Stimulated activated CD4-positive, alpha-beta T cell treated with anti-CD3 and anti-CD28 coated beads, Interleukin-4, amount 100 ng/mL, for 48 hours (primary cell): ENCODE measurements at places on chromosomes 5 and 9.

- no peak for DNase-seq
Observed at GRCh38 chr9:37174247-37174646, 53.9 kb downstream of the ZCCHC7 start.

DNA sequence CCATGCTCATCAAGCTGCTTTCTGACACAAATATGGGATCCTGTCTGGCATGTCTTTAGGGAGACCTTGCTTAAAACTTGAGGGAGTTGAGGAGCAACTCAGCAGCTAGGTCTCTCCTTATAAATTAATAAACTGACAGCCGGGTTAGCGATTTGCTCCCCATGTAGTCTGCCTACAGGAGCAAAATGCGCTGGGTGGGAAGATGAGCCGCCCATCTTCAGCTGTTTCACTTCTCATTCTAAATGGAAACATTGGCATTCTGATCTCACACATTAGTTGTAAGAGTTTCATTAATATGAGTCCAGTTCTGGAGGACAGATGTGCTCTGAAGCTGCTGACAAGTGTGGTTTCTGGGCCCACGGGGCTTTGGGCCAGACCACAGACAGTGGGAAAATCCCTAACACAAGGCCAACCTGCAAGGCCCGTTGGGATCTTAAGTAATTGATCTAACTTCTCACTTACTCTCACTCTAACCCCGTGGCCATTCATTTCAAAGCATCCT, 197.0 kb downstream of the MCTP1 start:
- no peak for DNase-seq

DNA sequence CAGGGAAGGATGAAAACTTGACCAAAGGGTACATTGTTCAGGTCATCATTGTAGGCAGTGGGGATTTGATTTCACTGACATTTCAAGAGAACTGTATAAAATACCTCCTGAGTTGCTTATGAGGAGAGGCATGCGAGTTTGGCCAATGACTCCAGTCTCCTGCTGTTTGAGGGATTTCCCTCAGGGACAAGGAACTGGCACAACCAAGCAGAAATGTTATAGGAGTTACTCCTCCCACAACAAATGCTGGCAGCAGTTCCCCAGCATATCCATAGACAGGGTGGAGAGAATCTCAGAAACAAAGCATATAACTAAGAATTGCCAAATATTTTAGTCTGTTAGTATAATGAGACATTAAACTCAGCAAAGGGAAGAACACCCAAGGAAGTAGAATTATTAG, 47.2 kb upstream of the FBXL7 start:
- no peak for DNase-seq

- DNase-seq: no peak
Observed at GRCh38 chr5:160165137-160166068, 46.2 kb upstream of the PWWP2A start.

DNA sequence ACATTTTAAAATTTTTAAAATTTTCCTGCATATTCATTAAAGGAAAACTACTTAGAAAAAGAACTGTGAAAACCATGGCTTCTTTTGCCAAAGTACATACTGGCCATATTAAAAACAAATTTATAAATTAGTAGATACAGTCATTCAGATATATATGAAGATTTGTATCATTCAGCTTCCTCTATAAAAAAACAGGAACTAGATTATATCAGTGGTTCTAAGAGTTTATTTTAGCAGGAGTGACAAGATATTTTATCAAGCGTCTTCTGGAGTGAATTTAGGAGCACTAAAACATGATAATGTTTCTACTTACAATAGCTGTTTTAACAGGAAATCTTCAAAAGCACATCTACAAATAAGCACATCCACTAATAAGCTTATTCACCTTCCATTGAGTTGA, 171.4 kb downstream of the RAPGEF6 start:
- DNase-seq: no peak

DNA sequence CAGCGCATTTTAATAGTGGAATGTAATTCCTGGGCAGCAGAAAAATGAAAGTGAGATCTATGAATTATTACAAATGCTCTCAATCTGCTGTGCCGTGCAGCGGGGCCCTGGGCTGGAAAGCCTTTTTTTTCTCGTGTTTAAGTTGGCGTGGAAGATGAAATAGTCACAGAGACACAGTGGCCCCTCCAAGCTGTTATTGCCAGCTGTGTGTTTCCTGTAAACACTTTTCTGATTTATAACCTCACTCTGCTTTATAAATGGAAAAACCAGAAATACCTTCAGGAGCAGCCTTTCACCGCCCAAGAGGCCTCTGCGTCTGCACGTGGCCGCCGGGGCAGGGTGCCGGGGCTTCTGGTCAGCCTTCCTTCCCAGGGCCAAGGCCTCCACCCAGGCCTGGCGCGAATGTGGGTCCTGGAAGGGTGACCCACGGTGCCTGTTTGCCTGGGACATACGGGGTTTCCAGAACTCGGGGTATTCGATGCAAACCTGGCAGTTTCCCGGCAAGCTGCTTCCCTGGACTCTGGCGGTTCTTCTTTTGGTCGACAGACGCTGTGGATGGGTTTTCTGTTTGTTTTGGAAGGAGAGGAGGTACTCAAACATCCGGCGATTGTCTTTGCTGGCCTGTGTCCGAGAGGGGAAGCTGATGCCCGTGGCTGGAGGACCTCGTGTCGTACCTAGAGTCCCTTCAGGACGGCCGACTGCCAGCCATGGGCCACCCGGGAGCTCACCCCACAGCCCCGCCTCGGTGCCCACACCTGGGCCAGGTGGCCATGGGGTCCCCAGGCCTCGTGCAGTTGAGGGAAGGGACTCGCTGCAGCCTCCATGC, 256.7 kb downstream of the PARP8 start:
- DNase-seq: no peak

GRCh38 chr5:151298063-151298855, 5.3 kb downstream of the SLC36A3 start:
- no peak for DNase-seq

DNA sequence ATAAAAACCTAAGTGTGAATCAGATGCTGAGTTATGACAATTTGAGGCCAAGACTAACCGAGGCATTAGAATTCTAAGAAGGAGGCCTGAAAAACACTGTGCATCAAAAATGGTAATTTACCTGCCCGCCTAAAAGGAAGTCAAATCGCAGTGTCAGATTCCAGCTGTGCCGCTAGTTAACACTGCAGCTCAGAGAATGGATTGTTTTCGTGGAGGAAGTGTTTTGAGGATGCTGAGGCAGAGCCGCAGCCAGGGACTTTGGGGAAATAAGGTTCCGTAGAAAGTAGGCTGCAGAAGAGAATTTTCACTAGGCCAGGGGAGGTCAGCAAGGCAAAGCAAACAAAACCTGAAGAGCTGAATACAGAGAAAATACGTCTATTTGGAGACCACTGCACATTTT, 226.4 kb upstream of the ISL1 start:
- DNase-seq: no peak

DNA sequence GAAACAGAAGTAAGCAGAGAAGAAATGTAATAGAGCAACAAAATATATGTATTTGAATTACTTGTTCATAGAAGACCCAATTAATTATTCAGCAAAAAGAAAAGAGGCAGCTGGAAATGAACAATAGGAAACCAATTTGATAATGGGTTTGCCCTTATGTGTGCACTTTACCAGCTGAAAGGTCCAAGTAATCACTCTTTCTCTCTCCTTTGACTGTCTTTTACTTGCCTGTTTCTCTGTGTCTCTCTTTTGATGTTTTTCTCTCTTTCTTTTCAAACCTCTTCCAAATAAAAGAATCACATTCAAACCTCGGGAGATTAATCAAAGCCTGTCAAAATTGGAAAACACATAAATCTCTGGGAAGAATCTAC, 51.5 kb downstream of the CTNND2 start:
- DNase-seq: no peak

DNA sequence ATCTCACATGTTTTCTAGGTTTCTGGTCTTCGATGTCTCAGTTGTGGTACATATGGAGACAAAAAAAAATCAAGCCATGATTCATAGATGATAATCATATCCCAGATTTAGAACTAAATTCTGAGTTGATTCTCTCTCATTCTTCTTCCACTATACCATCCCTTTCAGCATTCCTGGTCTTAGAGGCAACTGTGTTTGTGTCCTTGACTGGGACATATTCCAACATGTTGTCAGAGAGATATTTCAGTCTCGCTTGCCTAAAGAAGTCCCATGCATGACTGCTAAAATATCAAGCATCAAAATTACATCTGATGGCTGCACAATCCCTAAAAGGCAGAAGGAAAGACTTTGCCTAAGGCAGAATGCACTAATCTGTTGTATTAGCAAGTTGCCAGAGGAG, 236.6 kb downstream of the PSAT1 start:
- DNase-seq: no peak

GRCh38 chr9:114960276-114960675, 29.9 kb upstream of the TNFSF8 start:
- DNase-seq: no peak

- DNase-seq: no peak
Observed at GRCh38 chr5:157247267-157247666, 18.7 kb upstream of the CYFIP2 start.
